ENCODE measurements at places on chromosomes 5 and 9.
A peak's percentile ranks its signal among the peaks of the same experiment; 100 is the strongest.

DNA sequence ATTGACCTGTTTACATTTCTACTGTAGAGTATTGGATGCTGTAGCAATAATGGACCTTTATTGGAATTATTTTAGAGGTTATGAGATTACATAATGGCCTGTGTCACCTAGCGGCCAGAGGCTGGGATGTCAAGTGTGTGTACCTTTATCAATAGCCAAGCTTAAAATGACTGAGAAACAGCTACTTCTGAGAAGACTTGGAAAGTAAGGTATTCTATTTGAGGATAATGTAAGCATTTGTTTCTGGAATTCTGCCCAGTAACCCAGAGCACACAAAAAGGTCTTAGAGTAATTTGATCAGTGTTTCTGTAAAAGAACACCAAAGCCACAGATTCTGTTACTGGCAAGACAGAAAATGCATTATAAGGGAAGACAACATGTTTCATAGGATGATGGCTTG is 116.8 kb downstream of the MACIR start:
- DNase-seq = no peak

DNA sequence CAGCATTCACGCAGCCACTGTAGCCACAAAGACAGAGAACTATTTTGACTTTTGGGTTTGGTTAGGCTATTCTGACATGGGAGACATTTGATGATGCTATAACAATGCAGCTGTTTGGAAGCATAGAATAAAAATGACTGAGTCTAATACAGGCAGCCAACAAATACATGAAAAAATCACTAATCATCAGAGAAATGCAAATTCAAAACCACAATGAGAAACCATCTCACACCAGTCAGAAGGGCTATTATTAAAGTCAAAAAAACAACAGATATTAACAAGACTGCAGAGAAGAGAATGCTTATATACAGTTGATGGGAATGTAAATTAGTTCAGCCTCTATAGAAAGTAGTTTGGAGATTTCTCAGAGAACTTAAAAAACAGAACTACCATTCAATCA is 107.1 kb upstream of the POC5 start:
- no peak for DNase-seq

- DNase-seq = no peak
These were observed 3.5 kb upstream of the EXOSC2 start for GRCh38 chr9:130689937-130690700.

- DNase-seq = no peak
These were observed 260.3 kb upstream of the TNC start for GRCh38 chr9:115378241-115378640.

DNA sequence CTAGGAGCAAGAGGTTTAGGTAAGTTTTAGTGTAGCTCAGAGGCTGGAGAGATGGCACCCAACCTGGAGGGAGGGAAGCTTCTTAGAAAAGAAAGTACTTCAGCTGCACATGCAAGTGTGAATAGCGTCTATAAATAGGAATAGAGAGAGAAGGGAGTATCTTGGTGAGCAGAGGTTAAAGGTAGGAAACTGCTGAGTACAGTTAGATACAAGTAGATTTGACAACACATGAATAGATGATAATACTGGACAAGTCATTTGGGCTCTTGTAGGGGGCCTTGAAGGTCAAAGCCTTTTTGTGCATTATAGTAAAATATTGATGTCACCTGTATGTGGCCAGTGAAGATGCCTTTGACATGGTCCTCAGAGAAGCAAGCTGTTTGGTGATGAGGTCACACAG is 34.2 kb downstream of the ANP32B start:
- DNase-seq = no peak

- no peak for DNase-seq
These were observed 6.6 kb downstream of the POU4F3 start for GRCh38 chr5:146345240-146345577.

DNA sequence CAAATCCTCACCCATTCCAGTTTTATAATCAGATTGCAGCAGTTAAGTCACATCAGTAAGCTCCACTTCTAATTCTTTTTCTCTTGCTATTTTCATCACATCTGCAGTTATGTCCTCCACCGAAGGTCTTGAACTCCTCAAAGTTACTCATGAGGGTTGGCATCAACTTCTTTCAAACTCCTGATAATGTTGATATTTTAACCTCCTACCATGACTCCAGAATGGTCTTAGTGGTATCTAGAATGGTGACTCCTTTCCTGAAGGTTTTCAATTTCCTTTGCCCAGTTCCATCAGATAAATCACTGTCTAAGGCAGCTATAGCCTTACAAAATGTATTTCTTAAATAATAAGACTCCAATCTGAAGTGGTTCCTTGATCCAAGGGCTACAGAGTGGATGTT is 53.8 kb upstream of the EDIL3 start:
- DNase-seq = no peak

DNA sequence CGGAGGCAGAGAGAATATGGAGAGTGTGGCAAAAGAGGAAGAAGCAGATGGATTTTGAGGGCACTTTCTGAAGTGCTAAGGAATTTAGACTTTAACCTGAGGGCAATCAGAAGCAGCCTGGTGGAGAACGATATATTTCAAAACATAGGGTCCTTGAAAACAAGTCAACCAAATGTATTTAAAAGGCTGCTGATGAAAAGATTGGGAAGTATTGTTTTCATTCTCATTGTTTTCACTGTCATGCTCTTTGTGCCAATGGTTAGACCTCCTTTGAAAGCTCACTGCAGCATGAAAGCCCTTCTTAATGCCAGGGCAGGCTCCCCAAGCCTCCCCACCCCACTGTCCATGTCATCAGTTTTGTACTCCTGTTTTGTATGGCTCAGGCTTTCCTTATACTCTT is 2.5 kb upstream of the GPX3 start:
- no peak for DNase-seq

DNA sequence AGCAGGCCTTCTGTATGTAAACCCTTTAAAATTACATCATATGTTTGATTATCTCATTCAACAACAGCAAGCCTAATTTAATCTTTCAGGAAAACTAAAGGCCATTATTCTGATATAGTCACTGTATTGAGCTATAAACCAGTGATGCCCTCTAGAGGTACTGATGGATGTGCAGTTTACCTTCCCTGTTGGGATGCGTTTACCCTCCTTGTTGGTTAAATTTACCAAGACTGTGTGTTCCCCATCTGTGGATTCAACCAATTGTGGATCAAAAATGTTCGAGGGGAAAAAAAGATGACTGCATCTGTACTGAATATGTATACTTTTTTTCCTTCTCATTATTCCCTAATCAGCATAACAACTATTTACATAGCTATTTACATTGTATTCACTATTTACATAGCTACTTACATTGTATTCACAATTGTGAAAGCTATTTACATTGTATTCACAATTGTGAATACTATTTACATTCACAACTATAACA is 3.7 kb upstream of the BAAT start:
- no peak for DNase-seq

DNA sequence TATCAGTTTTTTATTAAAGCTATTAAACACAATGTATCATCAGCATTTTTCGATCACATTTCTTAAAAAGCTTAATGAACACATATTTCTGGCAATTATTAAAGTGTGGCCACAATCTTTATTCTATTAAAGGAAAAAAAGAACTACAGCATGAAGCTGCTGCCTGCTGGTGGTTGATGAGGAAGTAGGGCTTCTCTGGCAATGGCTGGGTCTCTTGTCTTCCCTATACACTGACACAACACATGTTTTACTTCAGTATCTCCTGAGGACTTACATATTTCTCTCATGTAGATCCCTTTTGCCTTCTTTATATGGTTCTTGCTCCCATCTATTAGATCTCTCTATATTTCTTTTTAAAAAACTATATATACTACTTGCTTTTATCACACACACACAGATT is 590.7 kb downstream of the RAB3C start:
- no peak for DNase-seq

DNA sequence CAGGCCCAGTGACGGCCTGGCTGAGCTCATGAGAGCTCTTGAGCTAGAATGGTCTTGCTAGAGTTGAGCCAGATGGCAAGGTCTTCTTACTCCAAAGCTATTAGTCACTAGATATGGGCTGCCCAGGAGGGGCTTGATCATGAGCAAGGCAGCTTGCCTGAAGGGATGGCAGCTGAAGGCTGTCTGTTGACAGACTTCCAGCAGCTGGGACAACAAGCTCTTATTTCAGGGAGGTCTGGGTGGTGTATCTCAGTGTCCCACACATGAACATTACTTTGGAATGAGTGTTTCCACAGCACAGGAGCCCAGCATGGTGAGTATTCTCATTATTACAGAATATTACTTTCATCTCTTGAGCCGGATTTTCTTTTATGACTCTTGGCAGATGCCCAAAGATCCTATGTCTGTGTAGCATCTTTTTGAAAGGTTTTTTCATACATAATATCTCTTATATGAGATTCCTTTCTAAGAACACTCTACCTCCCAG is 414.1 kb downstream of the ARHGEF28 start:
- DNase-seq = no peak

GRCh38 chr5:38117784-38118479 is 140.4 kb upstream of the EGFLAM start:
- DNase-seq = no peak

DNA sequence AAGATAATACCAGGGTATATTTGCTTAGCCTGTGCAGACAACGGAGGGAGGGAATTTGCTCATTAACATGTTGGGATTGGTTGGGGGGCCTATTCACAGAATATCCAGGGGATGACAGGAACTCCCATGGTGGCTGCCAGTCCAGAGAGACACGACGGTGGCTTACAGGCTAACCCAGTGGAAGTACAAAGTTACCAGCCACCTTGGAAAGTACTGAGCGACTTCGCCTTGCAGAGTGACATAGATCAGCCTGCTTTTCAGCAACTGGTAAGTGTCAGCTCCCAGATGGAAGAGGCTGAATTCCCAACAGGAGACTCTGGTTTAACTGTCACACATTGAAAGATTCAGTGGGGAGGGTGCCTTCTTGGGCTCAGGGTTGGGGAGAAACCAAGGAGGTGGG is 7.9 kb downstream of the ISL1 start:
- DNase-seq = no peak

GRCh38 chr5:610744-611730 is 1.1 kb upstream of the CEP72 start:
- DNase-seq = no peak

DNA sequence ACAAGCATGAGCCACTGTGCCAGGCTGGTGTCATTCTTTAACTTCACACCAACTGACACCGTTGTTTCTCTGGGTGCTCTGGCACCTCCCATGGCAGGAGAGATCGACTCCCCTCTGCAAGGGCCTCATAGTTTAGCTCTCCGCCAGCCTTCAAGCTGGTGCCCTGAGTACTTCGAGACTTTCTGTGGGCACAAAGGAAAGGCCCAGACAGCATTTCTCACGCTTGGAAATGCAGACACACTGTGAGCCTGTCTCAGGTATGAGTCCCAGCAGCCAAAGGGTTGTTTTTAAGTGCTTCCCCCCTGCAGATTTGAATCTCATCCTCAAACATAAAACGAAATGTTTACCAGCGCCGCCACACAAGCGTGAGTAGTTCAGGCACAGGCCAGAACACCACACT is 11.1 kb upstream of the TCF7 start:
- no peak for DNase-seq

GRCh38 chr9:126496781-126497659 is 116.7 kb upstream of the LMX1B start:
- no peak for DNase-seq

DNA sequence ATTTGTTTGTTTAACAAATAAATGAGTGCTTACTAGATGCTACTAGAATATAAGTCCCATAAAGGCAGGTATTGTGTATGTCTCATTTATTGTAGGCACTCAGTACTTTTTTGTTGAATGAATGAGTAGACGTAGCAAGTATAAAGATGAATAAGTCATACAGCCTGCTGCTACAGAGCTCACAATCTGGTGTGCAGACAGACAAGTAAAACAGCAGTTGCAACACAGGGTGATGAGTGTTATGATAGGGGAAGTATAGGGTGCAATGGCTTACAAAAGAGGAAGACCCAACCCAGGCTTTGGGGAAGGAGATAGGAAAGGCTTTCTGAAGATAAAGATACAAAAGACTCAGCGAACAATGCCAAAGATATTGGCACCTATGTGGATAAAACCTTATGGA is 47.7 kb downstream of the SH3RF2 start:
- DNase-seq = no peak

DNA sequence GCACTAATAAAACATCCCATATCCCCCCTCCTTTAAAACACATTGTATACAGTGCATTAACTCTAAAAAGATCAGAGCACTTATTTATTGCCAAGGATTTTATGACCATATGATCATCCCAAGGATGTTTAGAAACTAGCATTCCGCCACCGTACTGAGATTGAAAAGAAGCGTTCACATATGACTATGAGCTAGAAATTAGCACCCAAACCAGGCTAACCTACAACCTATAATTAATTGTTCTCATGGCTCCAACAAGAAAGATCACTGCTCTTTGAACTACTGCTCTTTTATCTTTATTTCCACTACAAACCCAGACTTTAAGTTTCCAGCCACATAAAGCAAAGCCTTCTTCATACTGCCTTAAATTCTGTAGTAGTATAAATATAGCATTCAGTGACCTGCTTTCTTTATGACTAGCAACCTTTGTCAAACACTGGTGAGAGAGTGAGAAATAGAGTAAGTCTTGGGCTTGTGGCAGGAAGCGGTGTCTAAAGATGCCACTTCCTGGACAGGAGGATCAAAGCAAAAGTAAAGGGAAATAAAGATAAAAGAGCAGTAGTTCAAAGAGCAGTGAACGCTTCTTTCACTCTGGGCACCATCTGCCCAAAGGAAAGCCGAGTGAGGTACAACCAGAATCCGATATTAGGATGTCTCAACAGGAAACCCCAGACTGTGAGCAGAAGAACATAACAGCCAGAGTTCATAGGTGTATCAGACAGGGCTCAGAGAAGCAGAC is 151.1 kb upstream of the ERCC6L2 start:
- DNase-seq = peak; percentile 23
